ENCODE measurements at places on chromosomes 1 and 21.

- DNase-seq: no peak
Measured at GRCh38 chr1:21182181-21182731, 5.6 kb upstream of the EIF4G3 start.

DNA sequence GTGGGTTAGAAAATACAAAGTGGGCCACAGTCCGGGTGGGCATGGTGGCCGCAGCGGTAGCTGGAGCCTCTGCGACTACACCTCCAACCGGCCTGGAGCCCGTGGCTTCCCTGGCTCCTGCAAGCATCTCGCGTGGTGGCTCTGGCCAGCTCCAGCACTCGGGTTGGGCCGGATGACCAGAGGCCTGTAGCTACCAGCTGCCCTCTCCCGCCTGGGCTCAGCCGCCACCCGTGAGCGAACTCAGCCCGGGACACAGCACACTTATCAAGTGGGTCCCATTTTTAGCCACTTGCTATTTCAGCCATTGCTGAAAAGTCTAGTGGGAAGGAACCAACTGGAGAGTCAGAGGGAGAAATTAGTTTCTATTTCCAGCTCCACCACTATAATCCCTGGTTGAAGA lies 107.7 kb upstream of the CACYBP start:
- DNase-seq: no peak

DNA sequence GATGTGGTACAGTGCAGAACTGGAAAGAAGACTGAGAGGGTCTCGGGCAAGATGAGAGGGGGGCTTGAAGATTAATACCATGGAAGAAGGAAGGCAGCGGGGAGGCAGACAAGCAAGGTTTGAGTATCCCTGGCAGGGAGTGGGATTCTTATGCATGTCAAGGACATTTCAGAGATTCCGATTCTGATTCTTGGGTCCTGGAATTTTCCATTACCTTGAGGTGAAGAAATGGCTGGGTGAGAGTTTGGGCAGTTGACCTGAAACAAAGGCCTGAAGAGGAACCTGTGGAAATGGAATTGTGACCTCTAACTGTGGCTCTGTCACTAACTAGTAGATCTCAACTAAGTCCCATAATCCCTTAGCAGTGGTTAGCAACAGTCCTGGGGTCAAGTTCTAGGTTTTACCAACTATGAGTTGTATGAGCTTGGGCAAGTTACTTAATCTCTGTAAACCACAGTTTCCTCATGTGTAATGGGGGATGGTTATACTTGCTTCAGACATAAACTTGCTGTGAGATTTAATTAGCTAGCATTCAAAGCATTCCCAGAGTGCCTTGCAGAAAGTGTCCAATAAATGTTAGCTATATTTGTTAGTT lies 8.6 kb upstream of the ACTN2 start:
- DNase-seq: no peak

DNA sequence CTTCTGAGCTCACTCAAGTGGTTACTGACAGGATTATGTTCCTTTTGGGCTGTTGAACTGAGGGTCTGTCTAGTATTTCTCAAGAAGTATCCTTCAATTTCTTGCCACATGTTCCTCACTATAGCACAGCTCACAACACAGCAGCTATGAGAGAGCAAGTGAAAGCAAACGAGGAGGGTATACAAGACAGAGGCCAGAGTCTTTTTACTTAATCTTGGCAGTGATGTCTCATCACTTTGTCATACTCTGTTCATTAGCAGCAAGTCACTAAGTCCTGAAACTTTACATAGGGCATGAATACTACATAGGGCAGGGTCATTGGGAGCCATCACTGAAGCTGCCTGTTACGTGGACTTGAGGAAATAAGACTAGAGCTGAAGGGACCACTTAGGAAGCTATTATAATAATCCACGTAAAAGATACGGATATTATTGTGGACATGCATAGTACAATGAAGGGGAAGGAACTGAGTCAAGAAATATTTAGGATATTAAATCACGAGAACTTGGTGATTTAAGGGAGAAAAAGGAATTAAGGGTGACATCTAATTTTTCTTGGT lies 63.7 kb downstream of the SLC30A7 start:
- no peak for DNase-seq

GRCh38 chr1:225990705-225991464 lies 8.3 kb downstream of the SDE2 start:
- DNase-seq: no peak

DNA sequence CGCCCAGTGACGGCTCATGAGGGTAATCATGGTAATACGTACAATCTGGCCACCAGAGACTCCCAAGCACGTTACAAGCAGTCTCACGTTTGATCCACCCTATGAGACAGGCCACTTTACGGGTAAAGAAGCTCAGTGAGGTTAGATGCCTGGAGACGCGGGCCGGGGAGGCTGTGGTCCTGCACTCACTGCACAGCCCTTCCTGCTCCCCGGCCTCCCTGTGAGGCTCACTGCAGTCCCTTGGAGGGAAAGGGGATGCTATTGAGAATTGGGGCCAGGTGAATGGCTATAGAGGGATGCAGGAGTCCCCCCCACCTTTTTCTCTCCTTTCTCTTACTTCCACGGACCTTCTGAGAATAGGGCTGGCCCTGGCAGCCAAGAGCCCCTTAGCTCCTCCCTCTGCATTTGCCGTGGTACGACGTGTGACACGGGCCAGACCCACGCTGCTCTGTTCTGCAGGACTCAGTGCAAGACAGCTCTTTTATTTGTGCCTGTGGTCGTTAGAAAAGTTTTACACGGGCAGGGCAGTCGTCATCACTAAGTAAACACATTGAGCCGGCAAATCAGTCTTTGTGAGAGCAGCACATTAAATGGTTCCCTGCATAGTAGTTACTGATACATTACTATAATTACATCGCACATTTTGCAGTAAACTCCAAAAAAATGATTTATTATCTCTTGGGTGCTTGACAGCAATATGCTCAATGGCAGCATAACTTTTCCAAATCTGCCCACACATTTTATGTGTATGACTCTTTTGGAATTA lies 18.8 kb downstream of the KIF26B start:
- no peak for DNase-seq

DNA sequence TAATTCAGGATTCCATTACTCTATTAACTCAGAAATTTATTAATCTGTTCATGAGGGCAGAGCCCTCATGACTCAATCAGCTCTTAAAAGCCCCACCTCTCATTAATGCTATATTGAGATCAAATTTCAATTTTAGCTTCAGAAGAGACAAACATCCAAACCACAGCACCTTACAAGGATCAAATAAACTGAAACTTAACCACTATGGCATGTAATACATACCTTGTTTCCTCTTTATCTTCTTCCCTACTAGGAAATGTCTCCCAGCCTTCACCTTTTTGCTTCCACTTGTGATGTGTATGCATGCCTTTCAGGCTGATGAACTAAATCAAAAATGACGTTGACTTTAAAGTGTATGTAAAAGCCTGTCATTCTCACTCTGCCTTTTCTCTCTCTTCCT lies 2121.3 kb downstream of the NCAM2 start:
- DNase-seq: no peak

GRCh38 chr1:27868932-27869718 lies 3.2 kb upstream of the THEMIS2 start:
- DNase-seq: peak; percentile 56

DNA sequence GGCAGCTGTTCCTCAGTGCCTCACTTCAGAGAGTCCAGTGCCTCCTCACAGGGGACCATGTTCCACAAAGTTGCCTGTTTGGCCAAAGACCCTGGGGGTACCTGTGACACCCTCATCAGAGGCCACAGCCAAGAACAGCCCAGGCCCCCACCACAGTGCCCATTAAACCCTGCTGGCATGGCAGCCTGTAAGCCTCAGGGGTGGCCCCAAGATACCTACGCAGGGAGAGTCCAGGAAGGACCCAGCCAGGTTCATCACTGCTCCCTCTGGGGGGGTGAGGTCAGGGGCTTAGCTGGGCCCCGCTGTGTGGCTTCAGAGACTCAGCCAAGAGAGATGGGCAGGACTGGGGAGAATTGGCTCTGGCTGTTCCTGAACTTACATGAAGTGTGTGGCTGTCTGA lies 19.1 kb upstream of the PRDM16 start:
- DNase-seq: no peak

- no peak for DNase-seq
Measured at GRCh38 chr1:99496067-99496466, 149.8 kb upstream of the PALMD start.

GRCh38 chr1:244273845-244274619 lies 177.7 kb downstream of the ADSS2 start:
- no peak for DNase-seq

- DNase-seq: no peak
Measured at GRCh38 chr1:213466541-213466940, 415.5 kb downstream of the RPS6KC1 start.
